Stimulated activated CD4-positive, alpha-beta T cell treated with anti-CD3 and anti-CD28 coated beads, Interleukin-1b, Interleukin-23, amount 100 ng/mL, for 1 hour (primary cell): ENCODE measurements at places on chromosomes 2 and 18.

GRCh38 chr2:209305746-209306196 is 118.1 kb upstream of the MAP2 start:
- no peak for DNase-seq

- DNase-seq: no peak
Observed at GRCh38 chr2:18549083-18549482, 11.4 kb downstream of the RDH14 start.

GRCh38 chr2:44104855-44105271 is 63.8 kb upstream of the PPM1B start:
- no peak for DNase-seq

DNA sequence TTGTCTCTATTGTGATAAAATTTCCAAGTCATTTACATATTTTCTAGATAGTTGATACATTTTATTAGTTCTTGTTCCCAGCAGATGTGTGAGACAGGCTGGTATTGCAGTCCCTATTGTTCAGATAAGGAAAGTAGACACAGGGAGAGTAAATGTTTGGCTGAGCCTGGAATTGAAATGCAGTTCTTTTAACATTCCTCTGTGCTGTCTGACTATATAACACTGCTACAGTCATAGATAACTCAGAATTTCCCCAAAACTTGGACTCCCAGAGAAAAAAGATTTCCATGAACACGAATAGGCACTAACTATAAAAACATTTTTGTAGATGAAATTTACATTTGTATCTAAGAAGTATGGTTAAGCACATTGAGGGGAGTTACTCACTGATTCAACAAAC is 71.4 kb downstream of the PLCL1 start:
- DNase-seq: no peak

- DNase-seq: no peak
Observed at GRCh38 chr2:60567919-60568768, 14.7 kb upstream of the BCL11A start.

GRCh38 chr18:59268127-59268720 is 5.0 kb downstream of the RAX start:
- DNase-seq: no peak

DNA sequence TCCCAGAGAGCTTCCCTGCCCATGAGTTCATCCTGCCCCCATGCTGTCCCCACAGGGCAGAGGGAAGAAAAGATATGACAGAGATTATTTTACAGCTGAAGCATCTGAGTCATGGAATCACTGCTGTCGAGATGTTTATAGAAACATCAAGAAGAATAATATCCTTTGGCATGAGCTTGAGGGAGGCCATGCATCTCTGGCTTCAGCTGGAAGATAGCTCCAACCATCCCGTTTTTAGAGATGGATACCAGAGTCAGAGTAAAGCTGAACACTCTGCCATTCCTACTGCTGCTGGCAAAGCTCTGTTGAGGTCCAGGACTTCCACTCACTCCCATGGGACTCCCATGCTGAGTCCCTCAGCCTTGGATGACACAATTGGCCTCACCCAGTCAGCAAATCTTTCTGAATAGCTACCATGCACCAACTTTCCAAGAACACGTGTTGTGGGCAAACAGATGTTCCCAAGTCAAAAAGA is 167.8 kb downstream of the TTC32 start:
- no peak for DNase-seq

DNA sequence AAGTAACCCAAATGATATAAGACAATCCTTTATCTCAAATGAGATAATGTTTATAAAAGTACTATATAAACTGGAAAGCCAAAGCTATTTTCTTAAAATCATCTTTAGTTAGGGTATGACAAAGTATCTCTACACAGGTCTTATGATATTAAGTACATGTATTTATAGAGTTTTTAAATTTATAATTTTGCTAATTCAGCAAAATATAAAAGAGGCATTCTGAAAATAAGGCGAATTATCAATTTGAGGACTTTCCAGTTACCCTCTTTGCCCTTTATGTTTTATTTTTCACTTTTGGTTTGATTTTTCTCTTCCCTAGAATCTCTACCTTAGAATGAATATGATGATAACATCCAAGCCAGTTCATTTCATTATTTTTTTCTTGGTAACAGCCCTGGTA is 115.2 kb downstream of the ZNF521 start:
- no peak for DNase-seq

GRCh38 chr2:170814533-170815230 is 2.0 kb upstream of the GAD1 start:
- no peak for DNase-seq

DNA sequence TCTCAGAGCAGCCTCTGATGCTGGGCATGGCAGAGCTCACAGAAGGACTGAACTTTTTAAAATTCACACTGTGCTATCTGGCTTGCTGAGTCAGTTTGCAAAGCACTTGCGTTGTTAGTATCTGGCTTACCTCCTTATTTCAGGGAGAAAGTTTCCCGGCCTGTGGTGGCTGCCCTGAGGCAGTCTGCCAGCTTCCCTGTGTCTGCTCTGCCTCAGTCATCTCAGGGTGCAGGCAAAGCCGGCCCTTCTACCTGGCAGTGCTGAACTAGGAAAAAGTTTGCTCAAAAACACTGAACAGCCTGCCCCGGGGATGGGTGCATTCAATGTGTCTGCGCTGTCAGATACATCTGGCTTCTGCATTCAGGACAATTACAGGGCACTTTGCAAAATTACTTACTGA is 90.2 kb upstream of the UXS1 start:
- DNase-seq: no peak

- no peak for DNase-seq
Observed at GRCh38 chr2:119304847-119305246, 61.8 kb downstream of the C2orf76 start.

DNA sequence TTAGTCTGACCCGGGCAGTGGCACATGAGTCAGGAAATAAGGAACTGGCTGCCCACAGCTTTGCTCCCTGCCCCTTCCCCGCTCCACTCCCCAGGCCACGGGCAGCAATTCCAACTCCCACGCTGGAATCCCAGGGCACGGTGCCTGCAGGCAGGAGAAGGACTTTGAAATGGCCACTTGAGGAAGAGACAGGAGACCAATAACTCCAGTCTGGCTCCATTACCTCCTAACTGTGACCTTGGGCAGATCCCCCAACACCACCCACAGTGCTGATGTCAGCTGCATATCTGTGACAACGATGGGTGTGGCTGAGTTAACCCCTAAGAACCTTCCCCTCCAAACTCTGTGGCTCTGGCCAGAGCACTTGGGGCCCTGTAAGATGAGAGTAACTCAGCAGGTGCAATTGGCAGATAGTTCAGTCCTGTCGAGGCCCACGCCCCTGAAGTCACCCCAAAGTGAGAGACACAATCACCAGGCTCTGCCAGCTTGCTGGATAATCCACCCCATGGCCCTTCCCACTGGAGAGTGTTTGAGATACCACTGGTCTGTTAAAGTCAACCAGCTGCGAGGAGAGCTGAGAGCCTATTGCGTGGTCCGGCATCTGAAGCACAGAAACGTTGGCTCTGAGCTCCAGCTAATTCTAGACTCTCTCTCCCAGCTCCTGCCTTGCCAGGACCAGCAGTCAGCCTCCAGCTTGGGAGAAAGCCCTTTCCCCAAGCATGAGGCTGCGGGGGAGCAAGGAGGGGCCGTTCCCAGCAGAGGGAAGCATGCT is 175.2 kb downstream of the TNS1 start:
- DNase-seq: no peak

GRCh38 chr18:9400197-9400596 is 65.6 kb downstream of the TWSG1 start:
- DNase-seq: no peak

DNA sequence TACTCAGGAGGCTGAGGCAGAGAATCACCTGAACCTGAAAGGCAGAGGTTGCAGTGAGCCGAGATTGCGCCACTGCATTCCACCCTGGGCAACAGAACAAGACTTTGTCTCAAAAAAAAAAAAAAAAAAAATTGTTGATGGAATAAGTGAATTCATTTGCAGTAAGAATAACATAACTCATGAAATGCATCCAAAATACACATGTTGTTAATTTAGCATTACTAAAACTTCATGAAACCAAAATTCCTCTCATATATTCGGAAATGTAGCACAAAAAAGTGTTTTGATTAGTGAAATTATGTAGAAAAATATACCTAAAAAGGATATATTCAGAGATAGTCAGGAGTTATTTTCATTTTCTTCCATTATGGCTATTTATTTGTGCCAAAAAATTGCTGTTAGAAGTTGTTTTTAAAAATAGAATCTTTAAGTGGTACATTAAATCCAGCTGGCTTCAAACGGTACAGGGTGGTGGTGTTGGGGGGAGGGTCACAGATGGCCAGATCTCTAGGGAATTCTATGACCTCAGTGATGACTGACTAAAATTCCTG is 78.2 kb upstream of the UGP2 start:
- no peak for DNase-seq

- no peak for DNase-seq
Observed at GRCh38 chr2:234307322-234307961, 189.4 kb downstream of the ARL4C start.

- DNase-seq: no peak
Observed at GRCh38 chr2:9060819-9061218, 57.3 kb upstream of the MBOAT2 start.

- no peak for DNase-seq
Observed at GRCh38 chr2:240405133-240405532, 30.3 kb upstream of the GPC1 start.

DNA sequence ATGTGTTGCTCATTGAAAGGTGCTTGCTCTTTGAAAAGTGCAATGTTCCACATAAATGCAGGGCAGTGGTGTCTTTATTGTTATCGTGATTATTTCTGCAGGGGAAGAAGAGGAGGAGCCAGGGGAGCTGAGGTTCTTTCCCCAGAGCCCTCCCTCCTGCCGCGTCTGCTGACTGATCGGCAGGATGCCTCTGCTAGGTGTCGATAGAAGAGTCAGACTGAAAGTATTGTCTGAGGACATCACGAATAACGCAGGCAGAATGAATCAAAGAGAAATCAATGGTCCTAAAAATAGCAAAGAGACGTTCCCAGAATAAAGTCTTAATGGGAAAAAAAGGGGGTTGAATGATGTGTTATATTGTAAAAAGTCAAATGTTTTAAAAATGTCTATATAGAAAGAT is 47.4 kb upstream of the SIX3 start:
- no peak for DNase-seq

GRCh38 chr2:141701618-141702017 is 429.2 kb downstream of the LRP1B start:
- DNase-seq: no peak

- no peak for DNase-seq
Observed at GRCh38 chr2:44767691-44768090, 173.8 kb upstream of the SIX3 start.

DNA sequence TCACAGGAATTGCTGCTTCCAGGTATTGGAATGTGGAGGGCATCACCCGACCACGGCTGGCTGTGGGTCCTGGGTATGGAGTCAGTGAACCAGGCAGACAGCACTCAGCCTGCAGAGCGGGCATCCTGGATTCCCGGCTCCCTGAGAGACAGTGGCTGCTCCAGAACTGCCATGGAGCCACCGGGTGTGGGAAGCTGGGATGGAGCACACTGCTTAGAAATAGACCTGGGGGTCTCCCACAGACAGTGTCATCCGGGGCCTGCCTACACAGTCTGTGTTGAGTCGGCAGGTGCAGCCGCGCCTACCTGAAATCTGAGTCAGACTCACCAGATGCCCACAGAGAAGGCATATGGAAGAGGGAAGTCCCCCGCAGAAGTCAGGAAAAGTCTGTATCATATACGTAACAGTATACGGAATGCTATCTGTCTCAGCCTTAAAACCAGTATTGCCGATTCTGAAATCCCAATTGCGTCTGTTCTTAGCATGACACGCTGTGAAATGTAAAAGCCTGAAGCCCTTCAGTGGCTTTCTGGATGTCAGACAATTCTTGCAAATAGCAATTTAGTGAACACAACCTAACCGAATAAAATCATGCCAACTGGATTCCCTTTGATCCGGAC is 509.7 kb upstream of the MYT1L start:
- no peak for DNase-seq

GRCh38 chr2:135386993-135387392 is 144.0 kb downstream of the ZRANB3 start:
- DNase-seq: no peak

DNA sequence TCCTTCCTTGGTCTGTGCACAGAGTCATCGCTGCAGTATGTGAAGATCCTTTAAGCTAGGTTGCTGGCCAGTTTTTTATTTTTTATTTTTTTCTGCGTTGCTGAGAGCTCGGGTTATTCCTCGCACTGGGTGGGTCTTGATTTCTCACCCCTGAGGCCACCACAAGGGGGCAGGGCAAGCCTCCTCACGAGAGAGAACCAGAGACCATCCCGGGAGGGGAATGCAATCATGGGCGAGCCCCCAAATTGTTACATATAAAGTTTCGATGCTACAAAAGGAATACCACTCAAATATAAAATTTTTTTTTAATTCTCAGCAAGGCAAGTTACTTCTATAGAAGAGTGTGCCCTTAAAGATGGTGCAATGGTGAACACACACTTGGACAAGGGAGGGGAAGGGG is 24.9 kb downstream of the HTR2B start:
- no peak for DNase-seq

DNA sequence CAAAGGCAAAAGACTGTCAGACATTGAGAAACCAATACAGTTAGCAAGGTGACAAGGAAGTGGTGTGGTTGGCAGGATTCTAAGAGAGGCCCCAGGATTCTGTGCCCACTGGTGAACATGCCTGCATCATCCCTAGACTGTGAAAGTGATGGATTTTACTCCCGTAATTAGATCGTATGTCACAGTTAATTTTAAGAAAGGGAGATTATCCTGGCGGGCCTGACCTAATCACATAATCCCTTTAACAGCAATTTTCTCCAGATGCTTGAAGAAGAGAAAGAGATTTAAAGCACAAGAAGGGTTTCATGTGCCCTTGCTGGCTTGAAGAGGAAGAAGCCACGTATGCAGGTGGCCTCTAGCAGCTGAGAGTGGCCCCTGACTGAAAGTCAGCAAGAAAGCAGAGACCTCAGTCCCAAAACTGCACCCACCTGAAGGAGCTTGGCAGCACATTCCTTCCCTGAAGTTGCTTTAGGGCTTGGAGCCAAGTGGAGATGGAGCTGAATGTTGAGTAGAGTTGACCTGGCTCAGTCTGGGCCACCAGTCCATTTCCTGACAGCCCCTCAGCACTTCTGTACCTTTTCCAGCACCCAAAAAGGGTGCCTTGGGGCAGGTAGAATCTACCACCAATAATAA is 49.1 kb downstream of the GTF3C3 start:
- no peak for DNase-seq

GRCh38 chr2:159201360-159202063 is 85.0 kb downstream of the WDSUB1 start:
- DNase-seq: no peak

- no peak for DNase-seq
Observed at GRCh38 chr2:95301876-95302641, 4.9 kb downstream of the KCNIP3 start.

DNA sequence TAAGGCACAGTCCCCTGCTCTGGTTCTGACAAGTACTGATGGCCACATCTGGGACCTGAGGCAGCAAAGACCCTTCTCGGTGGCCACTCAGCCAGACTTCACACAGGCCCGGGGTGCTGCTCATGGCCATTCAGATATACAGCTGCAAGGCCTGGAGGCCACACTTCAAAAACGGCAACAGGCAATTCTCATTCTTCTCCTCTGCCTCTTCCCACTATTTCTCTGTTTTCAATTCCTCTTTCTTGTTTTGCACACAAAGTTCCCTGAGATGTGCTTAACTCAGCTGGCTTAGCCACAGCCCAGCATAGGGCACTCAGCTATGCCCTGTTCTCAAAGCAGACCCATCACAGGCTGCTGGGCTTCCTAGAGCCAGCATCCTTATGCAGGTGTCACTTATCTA is 29.9 kb downstream of the PTPN18 start:
- DNase-seq: no peak
